ENCODE measurements at places on chromosomes 1 and 21.
A peak's percentile ranks its signal among the peaks of the same experiment; 100 is the strongest.

DNA sequence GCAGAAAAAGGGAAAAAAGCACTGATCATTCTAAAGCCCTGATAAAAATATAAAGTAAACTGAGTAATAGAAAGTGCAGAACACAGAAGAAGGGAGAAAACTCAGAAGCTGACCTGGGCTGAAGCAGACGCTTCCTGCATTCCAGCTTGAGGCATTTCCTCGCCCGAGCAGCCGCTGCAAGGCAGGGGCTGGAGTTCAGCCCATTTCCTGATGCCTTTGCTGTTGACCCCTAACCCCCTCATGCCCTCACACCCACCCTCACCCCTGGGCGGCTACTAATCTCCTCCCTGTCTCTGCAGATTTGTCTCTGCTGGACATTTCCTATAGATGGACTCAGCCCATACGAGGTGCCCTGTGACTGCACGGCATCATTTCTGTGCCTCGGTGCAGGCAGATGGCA, 227.8 kb downstream of the NPHP4 start:
- DNase-seq = no peak

DNA sequence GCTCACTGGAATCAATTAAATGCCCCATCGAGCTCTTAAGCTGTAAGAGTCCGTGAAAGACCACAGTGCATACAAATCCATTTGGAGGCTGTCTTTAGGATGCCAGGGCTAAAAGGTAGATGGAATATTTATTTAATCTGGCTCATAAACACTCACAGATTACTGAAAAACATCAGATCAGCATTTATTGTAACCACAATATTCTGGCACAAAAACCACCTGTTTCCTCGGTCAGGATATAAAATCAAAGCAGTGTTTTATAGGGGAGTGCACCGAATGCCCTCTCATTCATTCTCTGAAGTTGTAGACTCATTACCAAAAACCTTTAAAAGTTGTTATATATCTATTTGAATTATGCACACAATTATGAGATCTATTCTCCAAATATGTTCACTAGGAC, 500.9 kb downstream of the NEGR1 start:
- DNase-seq = no peak

GRCh38 chr1:59703918-59704378, 110.8 kb upstream of the HOOK1 start:
- DNase-seq = no peak

GRCh38 chr1:145720556-145720877, 1.2 kb downstream of the CD160 start:
- DNase-seq = no peak

- DNase-seq = no peak
Observed at GRCh38 chr1:41385398-41386195, 24.4 kb downstream of the FOXO6 start.

DNA sequence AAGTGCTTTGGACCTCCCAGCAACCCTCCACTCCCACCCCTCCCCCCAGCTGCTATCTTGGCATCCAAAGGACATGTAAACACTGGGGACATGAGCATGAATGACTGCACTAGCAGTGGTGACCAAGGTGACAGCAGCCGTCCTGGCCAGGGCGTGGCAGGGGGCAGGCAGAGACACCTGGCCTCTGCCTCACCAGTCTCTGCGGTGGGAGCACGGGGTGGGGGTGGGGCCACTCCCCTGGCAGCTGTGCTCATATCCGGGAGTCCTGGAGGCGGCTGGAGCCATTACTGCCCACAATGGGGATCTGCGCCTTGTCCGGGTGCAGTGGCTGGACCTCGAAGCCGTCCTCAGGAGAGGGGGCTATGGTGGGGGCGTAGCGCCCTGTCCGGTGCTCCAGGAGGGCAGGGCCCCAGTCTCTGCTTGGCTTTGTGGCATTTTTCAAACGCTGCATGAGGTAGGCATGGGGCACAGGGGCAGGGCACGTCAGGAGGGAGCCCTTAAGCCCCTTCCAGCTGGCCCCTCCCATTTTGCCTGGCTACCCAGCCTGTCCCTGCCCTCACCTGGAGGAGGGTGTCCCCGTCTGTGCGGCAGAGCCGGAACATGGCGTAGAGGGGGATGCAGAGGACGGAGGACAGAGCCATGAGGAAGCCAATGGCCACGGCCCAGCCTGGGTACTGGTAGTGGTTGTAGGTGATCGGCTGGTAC, 6.0 kb downstream of the CCDC24 start:
- no peak for DNase-seq

- DNase-seq = peak; percentile 78
Observed at GRCh38 chr1:235650341-235651169, 971 bp upstream of the GNG4 start.

DNA sequence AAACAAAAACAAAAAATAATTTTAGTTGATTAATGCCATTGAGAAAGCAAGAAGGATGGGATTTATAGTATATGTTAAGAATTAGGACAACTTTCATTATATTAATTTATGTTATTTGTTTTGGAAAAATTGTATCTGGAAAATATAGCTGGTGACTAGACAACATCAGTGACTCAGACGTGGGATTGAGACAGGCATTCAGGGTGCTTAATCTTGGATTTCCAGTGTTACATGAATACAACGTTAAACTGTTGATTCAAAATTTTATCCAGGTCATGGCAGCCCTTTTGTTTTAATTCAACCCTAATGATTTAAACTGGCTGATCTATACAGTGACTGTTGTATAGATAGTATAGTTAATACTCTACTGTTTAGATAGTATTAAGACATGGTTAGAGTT, 827.1 kb upstream of the B3GALT2 start:
- no peak for DNase-seq

DNA sequence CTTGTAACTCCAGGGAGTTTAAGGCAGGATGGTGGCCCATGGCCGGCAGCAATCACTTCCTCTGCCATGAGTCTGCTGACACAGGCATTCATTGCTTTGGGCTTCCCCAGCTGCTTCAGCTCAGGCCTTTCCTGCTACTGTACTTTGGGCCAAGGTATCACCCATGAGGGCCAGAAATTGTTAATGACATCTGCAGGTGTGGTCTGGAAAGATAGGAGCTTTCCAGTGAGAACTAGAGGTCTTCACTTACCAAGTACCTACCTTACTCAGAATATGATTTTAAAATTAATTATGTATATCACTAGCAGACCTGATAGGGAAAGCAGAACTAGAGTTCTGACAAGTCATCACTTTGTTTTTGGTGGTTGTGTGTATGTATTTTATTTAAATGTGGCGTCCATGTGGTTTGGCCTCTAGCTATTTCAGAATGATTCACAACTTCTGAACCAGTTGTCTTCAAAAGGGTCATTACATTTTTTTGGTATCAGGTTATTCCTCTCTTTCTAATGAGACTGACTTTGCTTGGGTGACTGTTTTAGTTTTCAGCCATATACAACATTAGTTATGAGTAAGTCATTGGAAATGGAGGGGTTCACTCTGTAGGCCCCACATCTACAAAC, 2.7 kb downstream of the RGL1 start:
- DNase-seq = no peak

- DNase-seq = peak; percentile 27
Observed at GRCh38 chr1:107964336-107965109, 457 bp downstream of the VAV3 start.

DNA sequence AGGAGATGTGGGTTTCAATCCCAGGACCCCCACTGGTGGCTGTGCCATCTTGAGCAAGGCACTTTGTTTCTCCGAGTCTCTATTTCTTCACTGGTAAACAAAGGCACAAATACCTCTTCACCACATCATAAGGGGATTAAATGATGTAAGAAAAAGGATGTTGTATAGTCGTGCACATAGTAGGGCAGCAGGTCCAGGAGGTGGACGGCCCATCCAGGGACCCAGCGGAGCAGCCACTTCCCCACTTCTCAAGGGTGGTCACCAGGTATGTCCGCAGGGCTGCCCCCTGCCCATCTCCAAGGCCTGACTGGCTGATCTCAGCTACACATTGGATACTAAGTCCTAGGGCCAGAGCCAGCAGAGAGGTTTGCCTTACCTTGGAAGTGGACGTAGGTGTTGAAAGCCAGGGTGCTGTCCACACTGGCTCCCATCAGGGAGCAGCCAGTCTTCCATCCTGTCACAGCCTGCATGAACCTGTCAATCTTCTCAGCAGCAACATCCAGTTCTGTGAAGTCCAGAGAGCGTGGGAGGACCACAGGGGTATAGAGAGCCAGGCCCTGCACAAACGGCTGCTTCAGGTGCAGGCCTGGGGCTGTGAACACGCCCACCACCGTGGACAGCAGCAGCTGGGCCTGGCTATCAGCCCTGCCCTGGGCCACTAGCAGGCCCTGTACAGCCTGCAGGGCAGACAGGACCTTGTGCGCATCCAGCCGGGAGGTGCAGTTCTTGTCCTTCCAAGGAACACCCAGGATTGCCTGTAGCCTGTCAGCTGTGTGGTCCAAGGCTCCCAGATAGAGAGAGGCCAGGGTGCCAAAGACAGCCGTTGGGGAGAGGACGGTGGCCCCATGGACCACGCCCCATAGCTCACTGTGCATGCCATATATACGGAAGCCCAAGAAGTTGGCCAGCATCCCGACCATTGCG, 4.0 kb downstream of the AGT start:
- no peak for DNase-seq

All from WERI-Rb-1 (cell line).